ENCODE measurements at places on chromosomes 12 and 14.

GRCh38 chr14:56797569-56798446 lies 12.5 kb downstream of the OTX2 start:
- DNase-seq, result no peak

GRCh38 chr12:8829621-8830020 lies 7.2 kb downstream of the A2ML1 start:
- DNase-seq, result no peak

GRCh38 chr14:81268016-81268416 lies 47.3 kb upstream of the GTF2A1 start:
- no peak for DNase-seq

DNA sequence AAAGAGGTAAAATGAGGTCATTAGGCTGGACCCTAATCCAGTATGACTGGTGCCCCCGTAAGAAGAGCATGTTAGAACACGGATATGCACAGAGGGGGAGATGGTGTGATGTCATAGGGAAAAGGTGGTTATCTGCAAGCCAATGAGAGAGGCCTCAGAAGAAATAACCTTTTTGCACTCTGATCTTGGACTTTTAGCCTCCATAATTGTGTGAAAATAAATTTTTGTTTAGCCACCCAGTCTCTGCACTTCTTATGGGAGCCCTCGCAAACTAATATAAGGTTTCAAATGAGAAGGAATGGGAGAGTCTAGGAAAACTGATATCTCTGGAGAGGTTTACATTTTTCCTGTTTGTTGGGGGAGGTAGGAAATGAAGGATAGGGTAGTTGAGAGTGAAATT lies 43.2 kb upstream of the PKP2 start:
- no peak for DNase-seq

DNA sequence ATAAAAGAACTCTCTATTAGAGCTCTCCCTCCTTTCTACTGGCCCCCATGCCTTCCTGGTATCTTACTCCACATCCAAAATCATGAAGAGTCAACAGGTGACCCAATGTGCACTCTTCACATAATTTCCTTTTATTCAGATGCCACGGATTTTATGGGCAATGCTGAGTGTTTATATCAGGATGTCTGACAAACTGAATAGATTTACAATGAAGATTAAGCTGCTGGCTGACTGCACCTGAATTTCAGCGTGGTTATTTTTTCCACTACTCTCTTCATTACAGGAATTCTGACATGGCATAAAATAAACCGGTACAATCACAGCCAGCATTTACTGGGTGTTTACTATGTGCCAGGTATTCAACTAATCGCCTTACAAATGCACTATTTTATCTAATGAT lies 29.4 kb upstream of the CERS5 start:
- no peak for DNase-seq

- DNase-seq, result no peak
These were observed 19.4 kb downstream of the RAP1B start for GRCh38 chr12:68630050-68630449.

DNA sequence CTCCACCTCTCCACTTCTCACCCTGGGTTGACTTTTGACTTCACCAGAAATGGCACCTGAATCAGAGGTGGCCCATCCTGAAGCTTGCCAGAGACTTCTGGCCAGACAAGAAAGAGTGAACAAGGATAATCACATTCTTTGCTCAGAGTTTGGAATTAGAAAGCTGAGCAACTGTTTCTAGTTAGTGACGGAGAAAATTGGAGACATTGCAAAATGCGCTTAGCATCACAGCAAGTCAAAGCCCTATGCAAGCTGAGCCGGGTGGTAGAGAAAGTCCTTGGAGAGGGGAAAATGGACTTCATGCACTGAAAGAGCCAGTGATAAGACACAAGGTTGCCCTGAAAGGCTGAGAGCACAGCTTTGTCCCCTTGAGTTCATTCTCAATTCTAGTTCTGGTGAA lies 161.8 kb downstream of the PAH start:
- no peak for DNase-seq

DNA sequence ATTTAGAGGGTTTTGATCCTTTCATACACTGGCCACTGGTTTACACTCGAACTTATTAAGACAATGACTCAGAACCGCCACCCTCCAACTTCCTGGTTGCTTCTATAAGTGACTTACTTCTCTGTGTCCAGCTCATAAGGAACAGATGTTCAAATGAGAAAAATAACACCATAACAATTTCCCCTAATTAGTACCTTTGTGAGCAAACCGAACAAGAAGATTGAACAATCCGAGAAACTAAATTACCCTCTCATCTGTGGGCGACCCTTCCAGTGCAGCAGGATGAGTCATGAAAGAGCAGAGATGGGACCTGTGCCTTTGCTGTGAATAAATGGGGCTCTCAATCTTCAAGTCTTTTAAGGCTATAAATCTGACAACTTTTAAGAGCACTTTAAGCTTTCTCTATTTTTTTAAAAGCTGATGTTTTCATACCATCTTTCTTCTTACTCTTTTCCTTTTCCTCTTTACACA lies 146.8 kb upstream of the RASSF8 start:
- peak; percentile 72 for DNase-seq

DNA sequence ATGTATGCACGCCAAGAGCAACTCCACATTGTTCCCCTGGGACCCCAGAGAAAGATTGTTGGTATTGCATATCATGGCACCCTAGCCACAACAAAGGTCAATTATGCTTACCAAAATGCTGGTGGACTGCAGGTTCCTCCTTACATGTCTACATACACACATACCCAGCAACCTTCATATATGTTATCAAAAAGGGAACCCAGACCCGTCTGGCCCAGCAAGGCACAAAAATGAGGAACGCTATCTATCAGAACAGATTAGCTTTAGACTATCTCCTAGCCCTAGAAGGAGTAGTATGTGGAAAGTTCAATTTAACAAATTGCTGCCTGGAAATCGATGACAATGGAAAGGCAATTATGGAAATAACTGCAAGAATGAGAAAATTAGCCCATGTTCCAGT lies 61.5 kb downstream of the DHRS2 start:
- DNase-seq, result no peak

- peak; percentile 69 for DNase-seq
These were observed 54.4 kb downstream of the PELI2 start for GRCh38 chr14:56172571-56172971.

- DNase-seq, result no peak
These were observed 9.3 kb upstream of the CDCA4 start for GRCh38 chr14:105030194-105030593.

- no peak for DNase-seq
These were observed 416.5 kb downstream of the NRXN3 start for GRCh38 chr14:78586681-78587080.

DNA sequence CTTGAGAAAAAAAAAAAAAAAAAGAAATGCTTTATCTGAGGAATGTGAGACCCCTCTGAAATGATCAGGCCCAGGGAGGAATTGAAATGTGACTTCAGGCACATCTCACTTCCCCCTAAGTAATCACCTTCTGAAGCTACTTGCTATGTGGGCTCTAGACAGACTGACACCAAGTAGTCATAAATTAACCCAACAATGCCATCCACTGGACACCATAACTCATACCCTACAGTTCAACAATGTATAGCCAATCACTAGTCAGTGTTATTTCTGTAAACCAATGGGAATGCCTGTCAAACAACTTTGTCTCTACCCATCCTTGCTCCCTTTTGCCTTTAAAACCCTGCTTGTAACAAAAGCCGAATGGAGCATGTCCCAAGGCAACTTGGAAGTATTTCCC lies 182.7 kb upstream of the TMPO start:
- DNase-seq, result no peak

- DNase-seq, result no peak
These were observed 47.7 kb upstream of the GRIP1 start for GRCh38 chr12:66726556-66726955.

DNA sequence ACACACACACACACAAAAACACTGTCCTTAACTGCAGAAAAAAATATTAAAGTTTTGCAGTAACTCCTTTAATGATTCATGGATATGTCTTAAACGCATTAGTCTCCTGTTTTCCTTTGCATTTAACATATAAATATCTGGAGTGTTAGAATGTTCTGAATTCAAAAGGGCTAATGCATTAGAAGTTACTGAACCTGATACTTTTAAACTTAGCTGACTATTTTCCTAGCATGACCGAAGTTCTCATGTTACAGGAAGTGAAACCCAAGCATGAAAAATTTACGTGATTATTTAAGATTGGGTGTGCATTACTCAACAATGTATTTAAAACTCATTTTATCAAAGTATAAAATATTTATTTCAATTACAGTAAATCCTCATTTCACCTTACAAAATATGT lies 791.2 kb downstream of the FLRT2 start:
- no peak for DNase-seq

Data from fibroblast of skin of abdomen (primary cell).